ENCODE measurements at places on chromosomes 4 and X. TPM values are rescaled to one million over a fixed set of nuclear protein-coding genes. Genes with fewer than 3 reads are reported as not detected.
A peak's percentile ranks its signal among the peaks of the same experiment; 100 is the strongest.

GRCh38 chrX:116756958-116757357, 294.2 kb upstream of the CT83 start:
- no peak overlapping the region for H3K27ac ChIP-seq
- H3K4me1 ChIP-seq: peaks cover 3% of the 10 kb centered on the region
- DNase-seq: no peak
- H3K36me3 ChIP-seq: no peaks in the 10 kb centered on the region

- H3K4me3 ChIP-seq: no peak overlapping the region
- no peaks in the 10 kb centered on the region for H3K27me3 ChIP-seq
Measured at GRCh38 chr4:169037506-169037905, 27.5 kb upstream of the CBR4 start.

GRCh38 chr4:41215969-41216293, 1.6 kb upstream of the APBB2 start:
- H3K4me3 ChIP-seq: peak overlapping the region; percentile 85
- peaks cover 3% of the 10 kb centered on the region for H3K27me3 ChIP-seq
- H3K4me1 ChIP-seq: peaks cover 33% of the 10 kb centered on the region
- no peaks in the 10 kb centered on the region for H3K36me3 ChIP-seq

DNA sequence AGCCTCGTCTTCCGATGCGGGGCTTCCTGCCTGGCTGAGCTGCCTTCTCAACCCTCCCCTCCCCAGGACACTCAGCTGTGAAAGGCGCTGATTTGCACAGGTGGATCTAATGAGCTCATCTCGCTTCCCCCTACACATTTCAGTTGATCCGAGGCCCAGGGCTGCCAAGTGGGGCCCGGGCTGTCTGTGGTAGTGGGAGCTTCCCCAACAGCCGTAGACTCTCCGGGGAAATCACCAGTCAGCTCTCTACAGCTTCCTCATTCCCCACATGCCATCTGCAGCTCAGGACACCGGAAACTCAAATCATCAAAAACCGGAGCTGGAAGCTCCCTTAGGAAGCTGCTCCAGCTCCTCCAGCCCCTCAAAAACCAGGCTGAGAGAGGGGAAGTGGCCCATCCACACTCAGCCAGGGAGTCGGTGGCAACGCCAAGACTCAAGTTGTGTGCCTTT, 56.2 kb downstream of the SMIM20 start:
- H3K27ac ChIP-seq: no peak overlapping the region
- no peak overlapping the region for H3K4me3 ChIP-seq
- DNase-seq: no peak
- no peaks in the 10 kb centered on the region for H3K36me3 ChIP-seq
- H3K4me1 ChIP-seq: peaks cover 6% of the 10 kb centered on the region
- no peaks in the 10 kb centered on the region for H3K27me3 ChIP-seq

GRCh38 chrX:27840881-27841280, 33.1 kb downstream of the MAGEB10 start:
- no peaks in the 10 kb centered on the region for H3K4me1 ChIP-seq
- no peak for DNase-seq
- H3K36me3 ChIP-seq: no peaks in the 10 kb centered on the region

- H3K27me3 ChIP-seq: no peaks in the 10 kb centered on the region
- no peak overlapping the region for H3K27ac ChIP-seq
- no peak for DNase-seq
- H3K36me3 ChIP-seq: no peaks in the 10 kb centered on the region
Measured at GRCh38 chrX:120625371-120625770, 4.5 kb downstream of the C1GALT1C1 start.

DNA sequence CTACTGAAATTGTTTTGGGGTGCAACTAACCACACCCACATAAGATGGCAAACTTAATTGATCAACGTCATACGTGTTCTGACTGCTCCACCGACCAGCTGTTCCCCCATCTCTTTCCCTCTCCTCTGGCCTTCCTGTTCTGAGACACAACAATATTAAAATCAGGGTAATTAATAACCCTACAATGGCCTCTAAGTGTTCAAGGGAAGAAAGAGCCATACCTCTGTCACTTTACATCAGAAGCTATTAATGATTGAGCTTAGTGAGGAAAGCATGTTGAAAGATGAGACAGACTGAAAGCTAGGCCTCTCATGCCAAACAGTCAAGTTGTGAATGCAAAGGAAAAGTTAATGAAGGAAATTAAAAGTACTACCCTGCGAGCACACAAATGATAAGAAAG, 173.9 kb upstream of the FTHL17 start:
- DNase-seq: no peak
- H3K27ac ChIP-seq: peak overlapping the region; percentile 38
- H3K27me3 ChIP-seq: no peaks in the 10 kb centered on the region
- no peak overlapping the region for H3K4me3 ChIP-seq
- H3K4me1 ChIP-seq: peaks cover 17% of the 10 kb centered on the region

GRCh38 chrX:101219864-101220346, 319 bp downstream of the DRP2 start:
- no peaks in the 10 kb centered on the region for H3K27me3 ChIP-seq
- no peak overlapping the region for H3K4me3 ChIP-seq
- H3K27ac ChIP-seq: no peak overlapping the region
- no peaks in the 10 kb centered on the region for H3K36me3 ChIP-seq
- peaks cover 2% of the 10 kb centered on the region for H3K4me1 ChIP-seq
- DNase-seq: no peak

DNA sequence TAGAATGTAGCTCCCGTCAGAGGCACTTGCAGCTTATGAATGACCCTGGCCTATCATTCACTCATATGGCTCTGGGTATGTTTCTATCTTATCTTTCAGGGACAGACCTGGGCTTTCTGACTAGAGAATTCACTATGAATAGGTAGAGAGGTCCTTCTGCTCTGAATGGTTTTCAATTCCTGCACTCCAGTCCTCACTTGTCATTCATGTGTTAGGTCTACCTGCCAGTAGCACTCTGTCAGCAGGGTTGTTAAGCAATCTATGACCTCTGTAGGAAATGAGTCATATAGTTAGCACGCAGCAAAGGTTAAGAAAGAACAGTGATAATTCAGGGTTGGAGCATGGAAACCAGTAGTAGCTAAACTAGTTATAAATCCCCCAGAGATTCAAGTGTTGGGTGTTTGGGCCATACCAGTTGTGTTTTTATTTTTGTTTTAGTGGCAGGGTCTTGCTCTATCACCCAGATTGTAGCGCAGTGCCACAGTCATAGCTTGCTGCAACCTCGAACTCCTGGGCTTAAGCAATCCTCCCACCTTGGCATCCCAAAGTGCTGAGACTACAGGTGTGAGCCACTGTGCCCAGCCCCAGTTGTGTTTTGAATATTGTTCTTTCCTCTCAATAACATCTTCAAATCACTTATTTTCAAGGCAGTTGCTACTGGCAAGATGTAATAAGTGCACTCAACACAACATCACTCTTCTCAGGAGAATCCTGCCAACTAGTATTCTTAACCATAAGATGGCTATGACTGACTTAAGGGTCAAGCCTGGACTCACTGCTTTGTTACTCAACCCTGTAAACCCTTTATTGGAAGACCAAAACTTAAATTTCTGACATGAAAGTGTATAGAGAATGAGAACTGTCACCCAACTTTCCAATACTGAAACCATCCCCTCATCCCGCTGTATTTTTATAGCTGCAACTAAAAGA, 25.1 kb downstream of the ARL13A start:
- no peak overlapping the region for H3K4me3 ChIP-seq
- peaks cover 3% of the 10 kb centered on the region for H3K36me3 ChIP-seq
- H3K27ac ChIP-seq: no peak overlapping the region
- no peak for DNase-seq
- H3K4me1 ChIP-seq: no peaks in the 10 kb centered on the region
- no peaks in the 10 kb centered on the region for H3K27me3 ChIP-seq

GRCh38 chr4:3502941-3503936, 29.0 kb downstream of the LRPAP1 start:
- H3K4me1 ChIP-seq: no peaks in the 10 kb centered on the region
- H3K36me3 ChIP-seq: peaks cover 12% of the 10 kb centered on the region
- H3K27ac ChIP-seq: no peak overlapping the region
- DNase-seq: no peak
- no peak overlapping the region for H3K4me3 ChIP-seq

- no peaks in the 10 kb centered on the region for H3K36me3 ChIP-seq
- H3K4me1 ChIP-seq: peaks cover 4% of the 10 kb centered on the region
- H3K4me3 ChIP-seq: no peak overlapping the region
Measured at GRCh38 chrX:38878641-38879340, 77.5 kb downstream of the MID1IP1 start.

- no peak overlapping the region for H3K4me3 ChIP-seq
- H3K36me3 ChIP-seq: peaks cover 37% of the 10 kb centered on the region
- H3K27me3 ChIP-seq: no peaks in the 10 kb centered on the region
- no peaks in the 10 kb centered on the region for H3K4me1 ChIP-seq
- no peak overlapping the region for H3K27ac ChIP-seq
Measured at GRCh38 chr4:5787311-5787710, 76.3 kb downstream of the EVC start.

- no peaks in the 10 kb centered on the region for H3K27me3 ChIP-seq
- H3K4me3 ChIP-seq: no peak overlapping the region
Measured at GRCh38 chr4:145003675-145004074, 94.3 kb downstream of the ANAPC10 start.

Gene DNASE1L1
- 12.7 TPM for total RNA-seq

Gene LRIT3
- total RNA-seq: 0.17 TPM

Gene IL2RG
- total RNA-seq: 0.41 TPM

Gene FGF5
- 0.64 TPM for total RNA-seq

Gene GLRA2
- total RNA-seq: not detected
